ENCODE measurements at places on chromosomes 1 and 21.

DNA sequence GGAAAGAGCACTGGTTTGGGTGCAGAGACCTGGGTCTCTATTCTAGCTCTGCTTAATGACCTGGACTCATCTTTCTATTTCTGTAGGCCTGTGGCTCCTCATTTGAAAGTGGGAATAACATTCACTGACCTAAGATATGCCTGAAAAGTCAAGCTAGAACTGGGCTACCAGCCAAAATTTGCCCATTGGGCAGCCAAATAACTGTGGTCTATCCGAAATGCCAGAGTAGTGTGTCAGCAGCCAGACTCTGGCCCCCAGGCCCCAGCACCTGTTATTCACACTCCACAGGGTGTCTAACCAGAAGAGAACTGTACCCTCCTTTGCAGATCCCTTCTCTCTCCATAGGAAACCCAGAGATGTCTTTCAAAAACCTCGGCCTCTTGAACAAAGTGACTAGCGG is 12.6 kb downstream of the DAB1 start:
- DNase-seq: no peak

DNA sequence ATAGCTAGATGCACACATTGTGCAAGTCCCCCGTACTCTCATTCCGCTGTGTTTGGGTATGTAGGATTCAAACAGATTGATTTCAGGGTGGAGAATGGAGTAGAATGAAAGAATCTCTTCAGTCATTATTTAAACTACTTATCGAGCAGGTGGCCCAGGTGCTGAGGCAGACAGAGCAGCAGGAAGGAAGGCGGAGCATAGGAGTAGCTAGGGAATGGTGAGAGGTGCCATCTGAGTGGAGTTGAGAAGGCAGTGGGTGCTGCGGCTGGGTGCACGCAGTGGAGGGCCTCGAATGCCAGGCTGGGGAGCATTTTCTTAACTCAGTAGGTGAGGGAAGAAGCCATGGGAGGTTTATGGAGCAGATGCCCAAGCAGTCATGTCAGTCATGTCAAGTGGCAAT is 45.2 kb upstream of the CD101 start:
- DNase-seq: no peak

DNA sequence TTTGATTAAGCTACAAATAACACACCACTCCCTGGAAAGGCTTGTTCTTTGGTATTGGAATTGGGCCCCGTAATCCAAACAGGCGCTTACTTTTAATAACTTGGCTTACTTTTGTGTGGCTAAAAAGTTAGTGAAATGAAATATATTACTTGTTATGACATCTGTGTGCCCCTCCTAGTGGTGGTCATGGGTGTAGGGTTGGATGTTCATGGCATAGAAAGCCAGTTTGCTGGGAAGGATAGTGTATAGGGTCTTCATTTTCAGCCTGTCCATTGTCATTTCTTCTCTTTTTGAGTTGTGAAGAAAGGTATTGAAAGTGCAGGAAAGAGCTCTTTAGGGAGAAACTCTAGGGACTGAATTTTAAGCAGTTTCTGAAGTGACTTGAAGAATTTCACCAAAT is 5.9 kb downstream of the CDC14A start:
- no peak for DNase-seq

GRCh38 chr1:205961991-205962820 is 18.9 kb upstream of the SLC26A9 start:
- DNase-seq: no peak

- DNase-seq: no peak
Observed at GRCh38 chr1:214902636-214903320, 179.8 kb upstream of the KCNK2 start.

DNA sequence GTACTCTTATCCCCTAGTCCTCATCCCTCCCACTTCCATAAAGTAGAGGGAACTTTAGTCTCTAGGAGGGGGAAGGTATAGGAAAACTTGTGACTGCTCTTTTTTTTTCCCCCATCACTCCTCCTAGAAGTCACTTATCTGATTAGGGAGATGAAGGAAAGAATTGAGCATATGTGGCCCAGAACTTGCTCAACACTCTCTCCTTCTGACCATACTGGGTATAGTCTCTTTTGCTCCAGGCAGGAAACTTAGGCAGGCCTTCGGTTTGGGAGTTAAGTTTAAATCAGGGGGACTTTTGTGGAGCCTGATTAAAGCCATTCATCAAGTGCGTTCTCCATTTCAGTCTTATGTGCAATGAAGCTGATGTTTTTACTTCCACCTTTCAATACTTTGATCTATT is 5.8 kb downstream of the UBE2U start:
- no peak for DNase-seq

DNA sequence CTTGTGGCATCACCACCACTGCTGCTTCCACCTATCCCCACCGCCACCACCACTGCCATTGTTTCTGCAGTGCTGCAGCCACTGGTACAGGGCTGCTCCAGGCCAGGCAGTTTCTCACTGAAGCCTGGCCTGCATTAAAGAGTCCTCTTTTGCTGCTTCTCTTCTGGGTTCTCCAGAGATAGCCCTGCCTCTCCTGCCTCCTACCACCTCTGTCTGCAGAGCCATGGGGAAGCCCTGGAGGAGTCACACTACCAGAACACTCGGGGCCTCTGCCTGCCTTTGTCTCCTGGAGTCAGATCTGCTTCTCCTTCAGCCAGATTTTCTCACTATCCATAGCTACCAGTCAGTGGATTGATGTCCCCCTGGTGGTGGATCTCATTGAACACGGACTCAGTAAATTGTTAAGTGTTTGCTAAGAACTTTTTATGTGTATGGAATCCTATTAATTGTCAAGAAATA is 37.7 kb upstream of the DDAH1 start:
- DNase-seq: no peak

- DNase-seq: no peak
Observed at GRCh38 chr1:86573763-86574484, 27.0 kb downstream of the CLCA4 start.

GRCh38 chr1:150127868-150128267 is 21.8 kb upstream of the PLEKHO1 start:
- DNase-seq: no peak

DNA sequence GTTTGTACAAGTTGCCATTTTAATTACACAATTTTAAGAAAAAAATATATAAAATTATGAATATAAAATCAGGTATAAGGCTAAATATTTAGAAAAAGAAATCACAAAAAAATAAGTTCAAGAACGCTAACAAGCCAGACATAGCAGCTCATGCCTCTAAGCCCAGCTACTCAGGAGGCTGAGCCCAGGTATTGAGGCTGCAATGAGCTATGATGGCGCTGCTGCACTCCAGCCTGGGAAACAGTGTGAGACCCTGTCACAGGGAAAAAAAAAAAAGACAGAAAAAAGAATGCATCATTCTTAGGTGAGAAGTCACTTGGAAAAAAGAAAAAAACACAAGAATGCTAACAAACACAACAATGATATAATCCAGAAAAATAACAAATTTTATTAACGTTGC is 112.3 kb upstream of the PRDX6 start:
- DNase-seq: no peak

GRCh38 chr1:230173187-230173975 is 106.3 kb downstream of the GALNT2 start:
- no peak for DNase-seq

DNA sequence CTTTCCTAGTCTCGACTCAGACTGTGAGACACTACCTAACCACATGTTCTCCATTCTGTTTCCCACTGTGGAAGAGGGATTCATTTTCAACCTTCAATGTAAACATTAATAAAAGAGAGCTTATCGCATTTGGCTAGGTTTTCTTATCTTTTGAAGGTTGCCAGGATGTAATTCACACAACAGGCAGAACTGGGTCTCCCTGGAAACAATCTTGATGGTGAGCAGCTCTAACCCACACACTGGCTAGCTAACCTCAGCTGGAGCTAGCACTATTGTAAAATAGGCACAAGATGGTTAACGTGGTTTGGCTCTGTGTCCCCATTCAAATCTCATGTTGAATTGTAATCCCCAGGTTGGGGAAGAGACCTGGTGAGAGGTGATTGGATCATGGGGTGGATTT is 75.1 kb downstream of the ZSCAN20 start:
- DNase-seq: no peak

DNA sequence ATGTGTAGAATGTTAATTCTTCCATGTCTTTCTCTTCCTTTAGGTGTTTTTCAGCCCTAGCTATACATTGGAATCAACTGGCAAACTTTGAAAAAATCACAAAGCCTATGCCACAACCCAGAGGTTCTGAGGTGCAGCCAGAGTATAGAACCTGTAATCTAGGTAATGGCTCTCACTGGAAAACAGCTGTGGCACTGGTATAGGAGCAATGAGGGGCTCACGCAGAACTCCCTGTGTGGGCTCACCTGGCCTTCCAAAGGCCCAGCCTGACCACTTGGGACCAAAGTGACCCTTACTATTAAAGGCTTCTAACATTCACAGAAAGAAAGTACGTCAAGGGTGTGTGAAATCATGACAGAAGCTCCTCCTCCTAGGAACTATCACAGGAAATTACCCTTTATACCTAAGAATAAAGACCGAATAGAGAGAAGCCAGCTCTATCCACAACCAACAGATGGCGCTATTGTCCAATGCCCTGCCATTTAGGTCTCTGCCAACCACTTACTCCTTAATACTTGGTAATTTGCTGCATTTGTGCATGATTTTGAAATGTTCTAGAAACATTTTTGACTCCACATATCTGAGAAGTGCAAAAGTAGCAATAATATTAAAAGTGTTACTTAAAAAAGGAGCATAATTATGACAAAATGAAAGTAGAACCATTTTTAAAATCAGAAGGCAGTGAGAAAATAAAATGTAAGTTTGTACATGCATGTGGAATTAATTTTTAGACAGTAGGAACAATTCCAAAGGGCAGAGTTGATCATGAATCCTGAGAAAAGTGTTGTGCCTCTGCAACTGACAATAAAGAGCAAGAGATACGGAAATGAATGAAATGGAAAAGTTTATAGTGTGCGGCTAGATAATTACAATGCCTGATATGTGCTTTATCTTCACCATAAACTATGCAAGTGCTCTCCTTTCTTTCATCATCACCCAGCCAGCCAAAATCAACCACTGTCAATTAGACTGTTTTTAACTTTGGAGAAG is 93.1 kb upstream of the HAO2 start:
- DNase-seq: no peak

- no peak for DNase-seq
Observed at GRCh38 chr1:245201827-245202226, 47.0 kb downstream of the KIF26B start.

- DNase-seq: no peak
Observed at GRCh38 chr21:33096426-33096825, 26.5 kb downstream of the OLIG1 start.

GRCh38 chr21:37207441-37208009 is 59.6 kb downstream of the VPS26C start:
- no peak for DNase-seq

- no peak for DNase-seq
Observed at GRCh38 chr1:95203908-95204437, 30.0 kb upstream of the RWDD3 start.

GRCh38 chr1:38138498-38139233 is 92.1 kb upstream of the POU3F1 start:
- DNase-seq: no peak

- DNase-seq: no peak
Observed at GRCh38 chr1:40384413-40384762, 10.9 kb downstream of the SMAP2 start.

GRCh38 chr1:230285351-230285750 is 140.8 kb downstream of the PGBD5 start:
- no peak for DNase-seq

- DNase-seq: no peak
Observed at GRCh38 chr1:84386716-84387479, 11.4 kb upstream of the DNASE2B start.

GRCh38 chr1:154729577-154729976 is 121.6 kb upstream of the ADAR start:
- no peak for DNase-seq

GRCh38 chr1:221693087-221693486 is 48.8 kb downstream of the DUSP10 start:
- DNase-seq: no peak

DNA sequence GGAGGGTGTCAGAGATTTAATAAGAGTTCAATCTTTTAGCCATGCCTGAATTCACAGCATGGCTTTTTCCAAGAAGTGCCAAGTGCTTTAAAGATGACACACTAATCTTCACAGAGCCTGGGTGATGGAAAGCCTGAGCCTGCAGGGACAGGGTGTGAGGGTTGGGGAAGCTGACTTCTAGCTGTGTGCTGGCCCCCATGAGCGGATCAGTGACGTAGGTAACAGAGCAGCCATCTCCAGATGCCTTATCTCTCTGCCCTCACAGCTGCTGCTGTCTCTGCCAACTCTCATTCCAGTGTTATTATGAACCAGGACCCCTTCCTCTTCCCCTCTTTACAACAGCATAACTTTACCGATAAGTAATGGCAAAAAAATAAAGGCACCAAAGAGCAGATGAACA is 30.6 kb downstream of the FAM78B start:
- no peak for DNase-seq

DNA sequence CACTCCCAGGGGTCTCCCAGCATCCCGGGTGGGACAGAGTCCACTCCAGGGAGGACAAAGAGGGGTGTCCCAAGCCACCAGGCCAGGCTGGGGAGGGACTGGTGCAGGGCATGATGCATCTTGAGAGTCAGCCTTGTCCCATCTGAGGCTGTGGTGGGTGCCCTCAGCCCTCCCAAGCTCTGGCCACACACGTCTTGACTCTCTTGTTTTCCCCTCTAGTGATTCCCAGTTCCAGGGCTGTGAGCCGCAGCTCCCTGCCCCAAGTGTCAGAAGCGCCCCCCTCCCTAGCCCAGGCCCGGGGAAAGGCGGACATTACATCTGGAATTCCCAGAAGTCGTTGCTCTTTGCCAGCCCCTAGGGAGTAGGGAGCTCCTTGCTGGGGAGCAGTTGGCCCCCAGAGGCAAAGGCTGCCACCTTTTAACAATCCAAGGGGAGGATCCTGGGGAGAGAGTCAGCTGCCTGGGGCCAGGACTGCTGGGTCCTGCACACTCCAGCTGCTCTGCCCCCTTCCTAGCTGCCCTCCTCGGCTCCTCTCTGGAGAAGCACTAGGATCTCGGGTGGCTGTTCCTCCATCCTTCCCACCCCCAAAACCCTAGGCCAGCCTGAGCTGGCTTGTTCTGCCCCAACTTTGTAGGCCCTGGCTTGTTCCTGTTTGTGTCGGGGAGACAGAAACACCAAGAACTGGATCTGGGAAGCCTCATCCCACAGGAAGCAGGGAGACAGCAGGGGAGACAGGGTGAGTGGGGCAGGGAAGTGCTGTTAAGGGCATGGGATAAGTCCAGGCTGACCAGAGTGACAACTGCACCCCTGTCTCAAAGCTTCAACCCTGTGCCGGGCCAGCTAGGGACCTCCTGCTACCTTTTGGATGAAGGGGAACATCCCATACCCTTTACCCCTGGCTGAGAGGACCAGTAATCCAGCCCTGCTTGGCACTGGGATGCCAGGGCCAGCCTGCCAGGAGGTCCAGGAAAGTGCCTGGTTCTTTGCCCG is 3.2 kb upstream of the PTPN7 start:
- no peak for DNase-seq

- DNase-seq: no peak
Observed at GRCh38 chr1:85116856-85117255, 68.6 kb upstream of the MCOLN3 start.

GRCh38 chr1:244207935-244208244 is 156.8 kb downstream of the ZBTB18 start:
- no peak for DNase-seq

GRCh38 chr1:81007024-81007423 is 793.7 kb upstream of the ADGRL2 start:
- no peak for DNase-seq

All from stimulated activated CD8-positive, alpha-beta memory T cell treated with anti-CD3 and anti-CD28 coated beads, Interleukin-4, amount 100 ng/mL, for 4 hours (primary cell).